Fibroblast of skin of back (primary cell): ENCODE measurements at places on chromosomes 16 and 17.
A peak's percentile ranks its signal among the peaks of the same experiment; 100 is the strongest.

GRCh38 chr17:48062273-48062672 lies 14.1 kb downstream of the NFE2L1 start:
- no peak for DNase-seq

DNA sequence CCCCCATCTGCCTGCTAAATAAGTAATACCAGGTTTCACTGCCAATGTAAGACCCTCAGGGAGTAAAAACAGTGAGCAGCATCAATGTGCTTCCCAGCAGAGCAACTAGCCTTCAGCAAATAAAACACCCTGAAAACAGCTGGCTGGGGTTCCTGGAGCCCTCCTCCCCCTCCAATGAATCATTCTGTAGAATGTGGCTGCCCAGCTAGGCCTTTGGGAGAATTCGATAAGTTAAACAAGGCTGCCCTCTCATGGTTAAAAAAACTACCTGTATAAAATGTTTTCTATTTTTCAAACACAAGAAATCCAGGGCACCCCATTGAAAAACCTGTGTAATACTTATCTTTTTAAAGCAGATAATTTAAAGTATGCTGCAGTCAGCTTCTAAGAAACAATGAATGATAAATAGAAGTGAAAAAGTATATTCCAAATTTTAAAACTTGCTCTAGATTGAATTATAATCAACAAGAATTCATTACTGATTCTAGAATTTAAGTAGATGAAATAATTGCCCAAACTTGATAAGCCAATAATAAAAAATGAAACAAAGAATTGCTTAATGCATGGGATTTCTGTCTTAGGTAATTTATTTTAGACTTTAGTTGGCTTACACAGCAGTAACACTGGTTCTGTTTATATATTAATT lies 9.4 kb upstream of the TOM1L1 start:
- DNase-seq = peak; percentile 68

GRCh38 chr17:7880076-7880868 lies 8.3 kb upstream of the CHD3 start:
- no peak for DNase-seq

- no peak for DNase-seq
Measured at GRCh38 chr17:34302636-34303035, 16.6 kb upstream of the CCL8 start.

DNA sequence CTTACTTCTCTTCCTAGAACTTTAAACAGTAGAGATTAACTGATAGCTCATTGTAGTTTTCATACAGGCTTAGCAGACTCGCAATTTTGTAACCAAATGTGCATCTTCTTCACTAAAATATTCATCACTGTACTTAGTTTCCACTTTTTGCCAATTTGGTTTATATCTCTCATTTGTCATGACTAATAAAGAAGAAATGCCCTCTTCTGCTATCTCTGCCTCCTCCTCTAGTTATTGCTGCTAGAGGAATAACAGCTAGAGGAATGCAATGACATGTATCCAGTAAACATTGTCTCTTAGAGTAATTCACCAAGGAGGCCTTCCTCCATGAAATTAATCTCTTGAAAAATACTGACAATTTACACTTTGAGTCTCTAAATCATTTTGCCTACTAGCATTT lies 115.5 kb upstream of the COX10 start:
- peak; percentile 52 for DNase-seq

GRCh38 chr16:64823481-64824075 lies 298.3 kb downstream of the CDH11 start:
- DNase-seq = peak; percentile 41
